ENCODE measurements at places on chromosomes 1 and 21.

- DNase-seq: no peak
Measured at GRCh38 chr1:46708121-46708520, 10.8 kb downstream of the EFCAB14 start.

DNA sequence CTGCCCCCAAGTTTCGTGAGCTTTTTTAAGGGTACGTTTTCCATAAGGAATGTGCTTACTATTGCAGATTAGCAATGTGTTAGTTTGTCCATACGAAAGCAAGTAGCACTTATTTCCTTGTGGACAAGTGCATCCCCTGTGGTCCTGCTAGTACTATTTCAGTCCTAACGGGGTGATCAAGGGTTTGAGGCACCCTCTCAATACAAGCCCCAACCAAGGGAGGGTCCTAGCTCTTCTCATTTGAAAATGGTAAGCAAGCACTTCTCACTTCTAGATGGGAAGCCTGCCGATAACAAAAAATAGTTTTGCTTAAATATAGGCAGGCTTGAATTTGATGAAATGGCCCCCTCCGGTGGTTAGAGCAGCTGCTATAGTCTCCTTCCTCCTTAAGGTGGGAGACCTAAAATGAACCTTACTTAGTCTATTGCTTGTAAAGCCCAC is 64.0 kb upstream of the HMCN1 start:
- no peak for DNase-seq

GRCh38 chr1:225923381-225923691 is 714 bp downstream of the PYCR2 start:
- no peak for DNase-seq

GRCh38 chr1:86238226-86238625 is 81.7 kb upstream of the COL24A1 start:
- DNase-seq: no peak

GRCh38 chr1:183023146-183023600 is at the start of gene LAMC1:
Gene LAMC1, plus strand, starts transcription at chr1:183023420. Its CDS starts 297 bp downstream, at chr1:183023717.
- no peak for DNase-seq

DNA sequence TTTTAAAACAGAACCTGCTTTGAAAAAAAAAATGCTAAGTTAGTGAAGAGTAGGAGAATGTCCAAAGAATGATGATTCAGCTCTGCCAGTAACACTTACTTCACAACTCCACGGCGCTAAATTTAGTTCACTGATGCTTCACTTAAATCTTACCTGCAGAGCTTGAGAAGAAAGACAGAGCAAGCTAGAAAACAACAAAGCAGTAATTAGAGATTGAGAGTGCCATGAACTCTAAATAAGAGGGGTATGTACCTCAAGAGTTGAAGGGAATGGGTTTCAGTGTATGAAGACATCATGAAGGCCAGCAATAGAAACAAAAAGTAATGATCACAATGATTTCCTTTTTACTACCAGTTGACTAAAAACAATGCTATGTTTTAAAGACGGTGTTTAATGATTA is 32.8 kb downstream of the EPRS1 start:
- no peak for DNase-seq

DNA sequence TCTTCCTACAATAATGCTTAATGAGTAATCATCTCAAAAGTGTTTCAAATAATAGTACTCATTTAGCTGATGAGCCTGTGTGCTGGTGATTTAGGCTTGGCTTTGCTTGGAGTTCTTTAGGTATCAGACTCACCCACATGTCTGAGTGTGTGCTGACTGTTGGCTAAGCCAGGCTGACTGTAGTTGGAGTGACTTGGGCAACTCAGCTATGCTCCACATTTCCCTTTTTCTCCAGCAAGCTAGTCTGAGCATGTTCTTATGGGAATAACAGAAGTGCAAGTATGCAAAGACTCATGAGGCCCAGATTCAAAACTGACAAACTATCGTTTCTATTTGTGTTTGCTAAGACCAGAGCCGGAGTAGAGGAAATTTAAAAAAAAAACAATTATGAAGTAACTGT is 99.0 kb upstream of the ADGRL4 start:
- no peak for DNase-seq

- no peak for DNase-seq
Measured at GRCh38 chr1:245671349-245671748, 516.6 kb downstream of the KIF26B start.

GRCh38 chr1:3033040-3033789 is 11.9 kb downstream of the ACTRT2 start:
- no peak for DNase-seq

DNA sequence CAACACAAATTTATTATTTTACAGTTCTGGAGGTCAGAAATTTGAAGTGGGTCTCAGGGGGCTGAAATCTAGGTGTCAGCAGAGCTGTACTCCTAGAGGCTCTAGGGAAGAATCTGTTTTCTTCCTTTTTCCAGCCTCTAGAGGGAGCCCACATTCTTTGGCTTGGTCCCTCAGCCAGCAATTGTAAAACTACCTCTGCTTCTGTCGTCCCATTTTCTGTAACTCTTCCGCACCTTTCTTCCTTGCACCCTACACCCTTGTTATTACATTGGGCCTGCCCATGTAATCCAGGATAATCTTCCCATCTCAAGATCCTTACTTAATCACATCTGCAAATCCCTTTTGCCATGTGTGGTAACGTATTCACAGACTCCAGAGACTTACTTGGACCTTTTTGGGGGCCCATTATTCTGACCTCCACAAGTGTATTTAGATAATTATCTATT is 24.8 kb upstream of the THEM4 start:
- peak; percentile 10 for DNase-seq

- no peak for DNase-seq
Measured at GRCh38 chr1:60563777-60564535, 490.4 kb upstream of the C1orf87 start.

DNA sequence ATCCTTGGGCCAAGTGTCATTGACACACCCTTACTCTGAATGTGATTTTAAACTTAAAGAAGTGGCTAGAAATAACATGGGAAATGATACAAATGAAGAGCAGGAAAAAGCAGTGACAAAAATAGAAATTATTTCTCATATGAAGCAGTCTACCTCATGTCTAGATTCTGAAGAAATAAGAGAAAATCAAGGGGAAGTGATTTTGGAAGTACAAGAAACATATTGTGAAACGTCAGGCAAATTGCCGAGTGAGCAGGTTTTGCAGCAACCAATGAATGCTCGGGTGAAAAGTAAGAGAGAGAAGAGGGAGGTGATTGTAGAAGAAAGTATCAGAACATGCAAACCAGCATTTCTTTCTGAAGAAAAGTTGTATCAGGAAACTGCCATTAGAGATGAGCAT is 130.7 kb downstream of the MACF1 start:
- DNase-seq: no peak

- no peak for DNase-seq
Measured at GRCh38 chr1:208347191-208347590, 103.0 kb upstream of the PLXNA2 start.

- no peak for DNase-seq
Measured at GRCh38 chr1:19309123-19309813, 2.7 kb downstream of the AKR7A2 start.

- no peak for DNase-seq
Measured at GRCh38 chr1:172746091-172746949, 87.4 kb downstream of the FASLG start.

GRCh38 chr1:163093169-163093568 is 24.0 kb downstream of the RGS4 start:
- no peak for DNase-seq

- DNase-seq: no peak
Measured at GRCh38 chr1:197367627-197368026, 99.6 kb downstream of the CRB1 start.

DNA sequence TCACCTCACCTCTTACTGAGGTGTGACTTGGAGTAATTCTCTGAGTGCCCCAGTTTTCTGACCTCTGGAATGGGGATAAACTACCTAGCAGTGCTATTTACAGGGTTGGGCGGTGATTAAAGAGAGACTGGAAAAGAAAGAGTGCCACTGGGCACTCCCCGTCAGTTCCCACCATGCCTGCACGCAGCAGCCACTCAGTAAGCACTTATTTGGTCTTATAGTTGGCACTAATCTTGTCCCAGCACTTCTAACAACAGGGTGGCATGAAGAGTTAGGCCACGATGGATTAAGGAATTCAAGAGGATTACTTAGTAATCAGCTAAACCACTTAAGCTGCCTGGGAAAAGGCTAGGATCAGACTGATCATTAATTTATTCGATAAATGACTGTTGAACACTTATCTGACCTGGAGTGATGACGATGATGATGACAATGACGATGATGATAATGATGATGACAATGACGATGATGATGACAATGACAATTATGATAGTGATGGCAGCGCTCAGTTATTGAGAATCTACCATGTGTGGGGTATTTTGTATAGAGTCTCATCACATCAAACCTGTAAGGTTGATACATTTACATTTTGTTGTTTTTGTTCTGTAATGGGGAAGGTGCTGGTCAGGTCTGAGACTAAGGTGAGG is 5.4 kb downstream of the CITED4 start:
- no peak for DNase-seq

GRCh38 chr1:110240476-110241210 is 30.5 kb downstream of the KCNC4 start:
- no peak for DNase-seq

DNA sequence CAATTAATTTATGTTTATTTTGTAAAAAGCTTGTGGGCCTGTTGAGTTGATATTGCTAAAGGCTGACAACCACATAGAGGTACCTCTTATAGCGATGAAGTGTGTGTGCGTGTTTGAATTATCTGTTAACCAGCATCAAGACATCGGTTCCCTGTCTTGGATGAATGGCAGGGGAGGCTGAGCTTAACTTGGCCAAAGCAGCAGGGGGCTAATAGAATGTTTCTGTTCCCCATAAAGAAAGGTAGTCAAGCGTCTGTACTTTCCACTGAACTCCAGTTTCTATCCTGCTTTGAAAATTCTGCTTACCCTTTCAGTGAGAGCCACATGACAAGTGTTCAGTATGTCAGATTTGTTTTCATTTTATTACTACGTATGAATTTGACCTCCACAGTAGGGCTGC is 63.0 kb downstream of the ROR1 start:
- DNase-seq: no peak

GRCh38 chr1:4019606-4020331 is 119.7 kb upstream of the C1orf174 start:
- DNase-seq: no peak

GRCh38 chr1:229913489-229913888 is 153.5 kb upstream of the GALNT2 start:
- DNase-seq: no peak

- peak; percentile 52 for DNase-seq
Measured at GRCh38 chr1:14182856-14183255, 415.6 kb upstream of the KAZN start.

DNA sequence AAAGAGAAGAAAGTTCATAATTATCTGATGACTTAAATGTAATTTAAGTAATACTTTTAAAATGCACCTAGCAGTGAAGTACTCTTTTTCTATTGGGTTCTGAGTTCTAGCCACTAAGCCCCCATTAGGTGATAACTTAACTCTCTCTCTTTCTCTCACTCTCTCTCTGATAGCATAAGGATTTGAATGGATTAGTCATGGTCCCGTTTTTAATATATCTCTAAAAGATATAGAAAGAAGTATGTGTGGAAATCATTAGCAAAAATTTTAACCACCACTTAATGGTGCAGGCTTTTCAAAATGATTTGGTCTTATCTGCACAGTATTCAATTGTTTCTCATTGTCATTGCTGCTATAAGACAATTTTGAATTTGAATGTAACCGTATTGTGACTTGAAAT is 78.2 kb downstream of the RWDD3 start:
- DNase-seq: no peak

DNA sequence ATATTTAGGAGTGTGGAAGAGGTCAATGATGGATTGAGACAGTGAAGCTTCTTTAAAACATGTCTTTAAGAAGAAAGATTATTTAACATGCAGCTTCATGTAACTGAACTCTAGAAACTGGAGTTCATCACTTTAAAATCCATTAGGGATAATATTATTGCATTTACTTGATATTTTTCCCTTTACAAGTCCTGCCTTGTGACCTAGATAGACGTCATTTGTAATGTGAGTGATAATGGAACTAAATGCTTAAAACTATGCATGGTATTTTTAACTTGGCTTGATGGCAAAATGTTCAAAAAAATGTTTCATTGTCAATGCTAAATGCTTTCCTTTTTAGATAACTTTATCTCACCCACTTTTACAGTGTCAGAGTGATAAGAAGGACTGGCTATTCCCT is 723.7 kb downstream of the RWDD3 start:
- no peak for DNase-seq

GRCh38 chr1:28031173-28031572 is 57.2 kb downstream of the EYA3 start:
- DNase-seq: no peak
